Small intestine (tissue), 16 donors: ENCODE measurements at places on chromosomes 5 and 9. TPM values are rescaled to one million over a fixed set of nuclear protein-coding genes. Genes with fewer than 3 reads are reported as not detected.

- no peak overlapping the region for H3K4me3 ChIP-seq
- H3K4me1 ChIP-seq = no peaks in the 10 kb centered on the region
- no peak for DNase-seq
These were observed 8.7 kb downstream of the PRDM12 start for GRCh38 chr9:130672933-130673615.

DNA sequence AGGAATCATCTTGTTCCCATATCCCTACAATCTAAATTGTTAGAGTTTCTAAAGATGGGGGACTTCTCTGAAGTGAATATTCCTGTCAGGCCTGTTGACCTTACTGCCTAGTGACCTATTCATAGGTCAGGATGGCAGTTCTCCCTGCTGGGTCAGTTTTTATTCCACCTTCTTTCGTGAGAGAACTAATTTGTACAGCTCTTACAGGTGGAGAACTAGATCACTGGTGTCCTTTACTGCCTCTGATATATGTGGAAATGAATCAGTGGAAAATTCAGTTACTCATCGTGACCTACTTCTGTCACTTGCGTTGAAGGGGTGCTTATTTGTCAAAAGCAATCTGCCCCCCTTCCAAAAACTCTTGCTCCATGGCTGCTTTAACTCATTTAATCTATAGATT, 164.9 kb downstream of the CD180 start:
- H3K27me3 ChIP-seq = no peaks in the 10 kb centered on the region
- no peaks in the 10 kb centered on the region for H3K36me3 ChIP-seq
- DNase-seq = no peak
- H3K27ac ChIP-seq = no peak overlapping the region
- no peak overlapping the region for H3K4me3 ChIP-seq
- peaks cover 10% of the 10 kb centered on the region for H3K4me1 ChIP-seq

DNA sequence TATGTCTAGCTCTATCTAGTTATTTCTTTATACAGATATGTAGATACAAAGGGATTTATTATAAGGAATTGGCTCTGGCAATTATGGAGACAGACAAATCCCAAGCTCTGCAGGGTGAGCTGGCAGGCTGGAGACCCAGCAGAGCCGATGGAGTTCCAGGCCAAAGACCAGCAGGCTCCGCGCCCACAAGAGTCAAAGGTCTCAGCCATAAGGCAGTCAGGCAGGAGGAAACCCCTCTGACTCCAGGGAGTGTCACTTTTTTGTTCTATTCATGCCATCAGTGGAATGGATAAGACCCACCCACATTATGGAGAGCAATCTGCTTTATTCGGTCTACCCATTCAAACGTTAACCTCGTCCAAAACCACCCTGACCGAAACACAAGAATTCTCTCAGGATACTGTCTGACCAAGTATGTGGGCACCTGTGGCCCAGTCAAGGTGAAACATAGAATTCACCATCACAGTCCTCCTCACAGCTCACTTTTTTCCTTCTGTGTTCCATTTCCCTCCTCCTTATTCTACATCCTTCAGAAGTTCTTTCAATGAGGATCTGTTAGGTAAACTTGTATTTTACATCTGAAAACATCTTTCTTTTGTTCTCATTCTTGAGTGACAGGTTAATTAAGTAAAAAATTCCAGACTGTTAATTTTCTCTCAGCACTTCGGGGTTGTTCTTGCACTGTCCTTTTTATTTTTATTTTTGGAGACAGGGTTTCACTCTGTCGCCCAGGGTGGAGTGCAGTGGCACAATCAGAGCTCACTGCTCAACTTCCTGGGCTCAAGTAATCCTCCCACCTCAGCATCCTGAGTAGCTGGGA, 21.2 kb downstream of the RNF130 start:
- H3K4me1 ChIP-seq = no peaks in the 10 kb centered on the region
- H3K4me3 ChIP-seq = no peak overlapping the region
- no peaks in the 10 kb centered on the region for H3K36me3 ChIP-seq

- no peak for DNase-seq
- no peak overlapping the region for H3K27ac ChIP-seq
- H3K27me3 ChIP-seq = no peaks in the 10 kb centered on the region
- H3K4me1 ChIP-seq = no peaks in the 10 kb centered on the region
These were observed 27.6 kb downstream of the EGFLAM start for GRCh38 chr5:38286002-38286401.

DNA sequence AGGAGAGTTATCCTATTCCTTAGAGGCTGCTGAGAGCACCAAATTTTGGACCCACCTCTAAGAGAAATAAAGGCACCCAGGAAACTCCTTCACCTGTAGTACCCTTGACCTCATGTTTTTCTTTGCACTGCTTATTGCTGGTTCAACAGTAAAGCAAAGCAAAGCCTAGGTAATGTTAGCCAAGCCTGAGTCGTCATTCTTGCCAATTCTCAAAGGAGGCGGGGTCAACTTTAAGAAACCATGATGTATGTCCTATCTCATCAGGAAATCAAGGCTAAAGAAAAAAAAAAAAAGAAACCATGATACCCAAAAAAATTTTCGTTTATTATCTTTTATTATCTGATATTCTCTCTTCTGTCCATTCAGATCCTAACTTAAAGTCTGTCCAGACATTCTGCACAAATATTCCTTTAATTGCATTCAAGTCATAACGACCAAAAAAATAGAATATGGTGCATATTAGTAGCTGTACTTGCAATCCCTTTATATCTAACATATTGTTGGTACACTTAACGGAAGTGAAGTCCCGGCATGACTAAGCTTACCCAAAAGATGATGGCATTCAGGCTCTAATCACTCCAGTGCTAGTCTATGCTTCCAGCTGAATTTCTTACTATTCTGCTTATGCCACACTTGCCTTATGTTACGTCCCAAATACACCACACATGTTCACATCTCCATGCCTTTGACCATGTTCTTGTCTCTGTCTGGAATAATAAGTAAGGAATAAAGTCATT, 1.8 kb downstream of the AUH start:
- peaks cover 4% of the 10 kb centered on the region for H3K36me3 ChIP-seq
- H3K27ac ChIP-seq = peak overlapping the region; percentile 91
- peak; percentile 6 for DNase-seq
- H3K4me3 ChIP-seq = peak overlapping the region; percentile 68
- H3K27me3 ChIP-seq = no peaks in the 10 kb centered on the region

DNA sequence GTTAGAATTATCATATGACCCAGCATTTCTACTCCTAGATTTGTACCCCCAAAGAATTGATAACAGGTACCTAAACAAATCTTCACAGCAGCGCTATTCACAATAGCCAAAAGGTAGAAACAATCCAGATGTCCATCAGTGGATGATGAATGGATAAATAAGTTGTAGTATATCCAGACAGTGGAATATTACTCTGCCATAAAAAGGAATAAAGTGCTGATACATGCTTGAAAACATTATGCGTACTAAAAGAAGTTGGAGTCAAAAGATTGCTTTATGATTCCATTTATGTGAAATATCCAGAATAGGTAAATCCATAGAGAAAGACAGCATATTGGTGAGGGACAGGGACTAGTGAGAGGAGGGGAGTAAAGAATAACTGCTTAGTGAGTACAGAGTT, 26.0 kb downstream of the MTREX start:
- DNase-seq = no peak
- no peak overlapping the region for H3K27ac ChIP-seq
- H3K4me3 ChIP-seq = no peak overlapping the region
- peaks cover 3% of the 10 kb centered on the region for H3K36me3 ChIP-seq

- H3K36me3 ChIP-seq = no peaks in the 10 kb centered on the region
- DNase-seq = no peak
- H3K4me3 ChIP-seq = no peak overlapping the region
- peaks cover 2% of the 10 kb centered on the region for H3K4me1 ChIP-seq
- H3K27me3 ChIP-seq = no peaks in the 10 kb centered on the region
These were observed 626.5 kb upstream of the ZNF608 start for GRCh38 chr5:125372694-125373631.

- H3K4me1 ChIP-seq = no peaks in the 10 kb centered on the region
- no peaks in the 10 kb centered on the region for H3K27me3 ChIP-seq
- DNase-seq = no peak
These were observed 128.1 kb upstream of the NUDT12 start for GRCh38 chr5:103690676-103691075.

GRCh38 chr9:124688238-124688904, 82.7 kb downstream of the NR6A1 start:
- no peaks in the 10 kb centered on the region for H3K4me1 ChIP-seq
- no peaks in the 10 kb centered on the region for H3K36me3 ChIP-seq
- H3K27me3 ChIP-seq = no peaks in the 10 kb centered on the region
- no peak overlapping the region for H3K4me3 ChIP-seq
- DNase-seq = no peak

GRCh38 chr5:67925511-67925910, 290.0 kb upstream of the PIK3R1 start:
- H3K4me1 ChIP-seq = no peaks in the 10 kb centered on the region
- no peak overlapping the region for H3K4me3 ChIP-seq
- H3K36me3 ChIP-seq = no peaks in the 10 kb centered on the region
- DNase-seq = no peak
- H3K27ac ChIP-seq = no peak overlapping the region

DNA sequence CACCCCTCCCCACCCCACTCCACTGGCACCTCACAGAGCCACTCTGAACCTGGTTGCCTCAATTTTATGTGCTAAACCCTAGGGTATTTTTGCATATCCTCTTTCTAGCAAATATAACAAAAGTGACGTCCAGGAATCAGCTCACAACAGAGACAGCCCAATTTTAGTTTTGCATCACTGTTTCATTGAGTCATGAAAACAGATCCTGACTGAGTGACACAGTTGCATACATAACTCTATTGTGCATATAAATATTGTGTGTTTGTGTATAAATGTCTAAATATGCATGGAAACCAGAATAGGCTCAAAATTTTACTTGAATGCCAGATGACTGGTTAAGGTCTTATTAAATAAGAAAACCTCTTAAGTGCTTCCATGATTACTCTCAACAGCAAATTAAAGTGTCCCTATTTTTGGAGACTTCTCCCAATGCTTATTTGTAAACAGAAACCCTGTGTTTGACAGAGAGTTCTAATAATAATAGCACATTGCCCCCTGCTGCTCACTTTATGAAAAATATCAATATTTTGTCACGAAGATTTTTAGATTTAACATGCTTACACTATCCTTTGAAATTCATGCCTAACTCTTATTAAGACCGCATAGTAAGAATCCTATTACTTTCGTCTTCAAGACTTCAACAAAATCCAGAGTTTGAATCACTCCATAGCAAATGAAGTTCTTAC, 75.5 kb upstream of the PRRC1 start:
- H3K36me3 ChIP-seq = no peaks in the 10 kb centered on the region
- H3K27me3 ChIP-seq = no peaks in the 10 kb centered on the region
- no peaks in the 10 kb centered on the region for H3K4me1 ChIP-seq
- H3K4me3 ChIP-seq = no peak overlapping the region
- H3K27ac ChIP-seq = no peak overlapping the region

- no peaks in the 10 kb centered on the region for H3K27me3 ChIP-seq
- no peaks in the 10 kb centered on the region for H3K36me3 ChIP-seq
- H3K4me1 ChIP-seq = no peaks in the 10 kb centered on the region
- H3K27ac ChIP-seq = no peak overlapping the region
- DNase-seq = no peak
- no peak overlapping the region for H3K4me3 ChIP-seq
These were observed 1.2 kb upstream of the AOPEP start for GRCh38 chr9:94725293-94725692.

DNA sequence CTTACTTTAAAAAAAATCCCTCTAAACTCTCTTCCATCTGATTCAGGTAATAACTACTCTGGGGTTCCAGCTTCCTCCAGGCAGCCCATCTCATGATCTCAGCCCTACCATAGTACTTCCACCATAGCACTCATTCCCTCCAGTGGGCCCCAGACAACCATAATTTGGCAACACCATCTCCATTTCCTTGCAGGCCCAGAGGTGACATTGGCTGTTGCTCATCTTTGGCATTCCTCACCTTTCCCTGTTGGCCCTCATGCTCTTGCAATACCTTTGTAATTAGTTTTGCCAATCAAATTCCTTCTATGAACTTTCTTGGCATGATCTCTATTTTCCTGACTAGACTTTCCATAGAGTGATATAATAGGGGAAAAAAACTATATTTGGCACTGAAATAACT, 60.1 kb downstream of the TAF11L14 start:
- no peak for DNase-seq
- H3K36me3 ChIP-seq = no peaks in the 10 kb centered on the region

DNA sequence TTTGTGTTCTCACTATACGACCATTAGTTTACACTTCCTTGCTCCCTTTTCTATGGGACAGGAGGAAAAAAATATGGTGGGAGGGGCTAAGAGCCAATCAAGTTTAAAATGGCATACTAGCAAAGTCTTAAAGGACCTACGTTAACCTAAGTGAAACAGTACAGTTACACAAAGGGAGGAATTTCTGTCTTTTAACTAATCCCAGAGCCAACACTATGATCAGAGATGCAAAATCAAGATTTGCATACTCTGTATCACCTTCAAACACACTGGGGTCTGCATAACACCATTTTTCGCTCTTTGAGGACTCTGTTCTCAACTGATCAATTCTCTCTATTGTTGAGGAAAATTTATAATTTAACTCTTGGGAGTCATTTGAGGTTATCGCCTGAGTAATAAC, 49.8 kb downstream of the ALDH1A1 start:
- H3K4me3 ChIP-seq = no peak overlapping the region
- no peak overlapping the region for H3K27ac ChIP-seq
- no peak for DNase-seq

DNA sequence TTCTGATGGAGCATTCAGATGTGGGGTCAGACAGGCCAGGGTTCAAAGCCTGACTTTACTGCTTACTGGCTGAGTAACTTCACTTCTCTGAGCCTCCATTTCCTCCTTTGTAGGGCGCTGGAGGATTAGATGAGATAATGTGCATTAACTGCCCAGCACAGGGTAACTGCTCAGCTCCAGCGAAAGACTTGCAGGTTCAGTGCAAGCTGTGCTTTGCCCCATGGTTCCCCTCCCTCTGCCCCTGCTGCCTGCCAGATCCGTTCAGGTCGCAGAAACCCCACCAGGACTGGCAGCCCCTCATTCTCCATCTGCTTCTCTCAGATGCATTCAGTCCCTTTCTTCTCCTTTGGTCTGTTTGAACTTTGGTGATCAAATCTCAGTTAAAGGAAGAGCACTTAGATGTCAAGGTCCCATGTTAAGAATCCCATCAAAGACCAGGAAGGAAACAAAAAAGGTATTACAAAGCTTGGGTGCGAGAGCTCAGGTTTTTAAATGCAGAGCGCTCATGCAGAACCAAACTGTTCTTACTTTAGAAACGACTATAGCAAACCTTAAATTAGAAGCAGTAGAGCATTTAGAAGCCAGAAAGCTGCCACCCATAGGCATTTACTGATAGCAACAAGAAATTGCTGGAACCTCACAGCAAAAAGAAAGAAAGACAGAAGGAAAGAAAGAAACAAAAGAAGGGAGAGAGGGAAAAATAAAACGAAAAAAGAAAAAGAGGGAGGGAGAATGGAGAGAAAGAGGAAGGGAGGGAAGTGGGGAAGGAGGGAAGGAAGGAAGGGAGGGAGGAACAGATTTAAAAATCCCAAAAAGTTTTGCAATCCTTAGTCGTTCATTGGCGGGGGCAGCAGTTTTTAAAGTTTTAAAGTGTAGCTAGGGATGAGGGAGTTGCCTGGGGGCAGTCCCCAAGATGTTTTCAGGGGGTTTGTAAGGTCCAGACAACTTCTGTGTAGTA, 23.5 kb downstream of the AFAP1L1 start:
- H3K4me1 ChIP-seq = no peaks in the 10 kb centered on the region
- H3K4me3 ChIP-seq = no peak overlapping the region
- H3K36me3 ChIP-seq = no peaks in the 10 kb centered on the region

- H3K36me3 ChIP-seq = no peaks in the 10 kb centered on the region
- no peaks in the 10 kb centered on the region for H3K27me3 ChIP-seq
- H3K4me1 ChIP-seq = no peaks in the 10 kb centered on the region
- DNase-seq = no peak
- no peak overlapping the region for H3K4me3 ChIP-seq
These were observed 97.0 kb upstream of the FAM120A start for GRCh38 chr9:93354451-93354850.

The GAPT gene
- 5.1 TPM for polyA plus RNA-seq

The FLT4 gene
- 5.8 TPM for polyA plus RNA-seq

The B4GALT1 gene
- 114 TPM for polyA plus RNA-seq

The ITGA2 gene
- polyA plus RNA-seq = 9.8 TPM

The PNPLA7 gene
- 3.5 TPM for polyA plus RNA-seq

The SPACA9 gene
- polyA plus RNA-seq = 0.22 TPM
